Thoracic aorta (tissue), 2 donors: ENCODE measurements at places on chromosomes 2 and 18. TPM values are rescaled to one million over a fixed set of nuclear protein-coding genes. Genes with fewer than 3 reads are reported as not detected.

GRCh38 chr2:242031481-242032019 is 162.0 kb downstream of the RTP5 start:
- no peak for DNase-seq

GRCh38 chr18:67292814-67293213 is 223.7 kb downstream of the DSEL start:
- DNase-seq: no peak

- DNase-seq: no peak
Measured at GRCh38 chr18:12651651-12652050, 6.3 kb downstream of the SPIRE1 start.

The LYPD1 gene
- not detected for total RNA-seq

The ZNF2 gene
- total RNA-seq: 2.0 TPM

The KIF1A gene
- total RNA-seq: not detected
